Common myeloid progenitor, CD34-positive (primary cell): ENCODE measurements at places on chromosomes 7 and 10.

DNA sequence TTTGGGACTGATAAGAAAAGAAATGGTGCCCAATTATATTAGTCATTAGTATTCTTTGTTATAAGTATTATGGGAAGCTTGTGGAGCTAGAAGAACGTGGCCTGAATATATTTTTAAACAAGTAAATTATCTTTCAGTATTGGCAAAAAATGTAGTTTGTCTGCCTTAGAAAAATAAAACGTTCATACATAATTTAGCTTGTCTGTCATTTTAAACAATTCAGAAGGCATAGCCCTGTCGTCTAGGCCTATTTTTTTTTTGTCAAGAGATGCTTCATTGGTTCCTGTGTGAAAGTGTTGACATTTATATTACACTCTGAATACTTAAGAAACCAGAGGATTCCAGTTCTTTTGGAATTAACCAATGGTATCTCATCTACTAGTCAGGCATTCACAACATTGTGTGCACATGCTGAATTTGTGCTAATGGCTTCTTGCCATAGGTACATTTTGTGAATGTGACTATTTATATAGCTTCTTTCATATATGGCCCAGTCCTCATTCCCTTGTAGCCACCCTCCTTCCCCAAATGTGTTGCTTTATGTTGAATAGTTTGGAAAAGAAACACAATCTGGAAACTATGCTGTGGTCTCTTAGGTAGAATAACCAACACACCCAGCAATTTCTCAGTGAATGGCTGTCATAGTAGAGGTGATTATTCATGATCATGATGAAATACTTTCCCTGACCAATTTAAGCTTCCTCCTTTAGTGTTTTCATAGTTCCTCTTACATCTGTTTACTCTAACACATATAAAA, 435.8 kb downstream of the EXOC4 start:
- DNase-seq, result peak; percentile 76

GRCh38 chr10:119737823-119738222, 12.0 kb downstream of the INPP5F start:
- DNase-seq, result peak; percentile 75

- peak; percentile 84 for DNase-seq
These were observed at the start of gene XRCC2 for GRCh38 chr7:152675759-152676636. TSS of gene XRCC2 (minus strand) at chr7:152676141. CDS start at chr7:152676079, 62 bp downstream.

DNA sequence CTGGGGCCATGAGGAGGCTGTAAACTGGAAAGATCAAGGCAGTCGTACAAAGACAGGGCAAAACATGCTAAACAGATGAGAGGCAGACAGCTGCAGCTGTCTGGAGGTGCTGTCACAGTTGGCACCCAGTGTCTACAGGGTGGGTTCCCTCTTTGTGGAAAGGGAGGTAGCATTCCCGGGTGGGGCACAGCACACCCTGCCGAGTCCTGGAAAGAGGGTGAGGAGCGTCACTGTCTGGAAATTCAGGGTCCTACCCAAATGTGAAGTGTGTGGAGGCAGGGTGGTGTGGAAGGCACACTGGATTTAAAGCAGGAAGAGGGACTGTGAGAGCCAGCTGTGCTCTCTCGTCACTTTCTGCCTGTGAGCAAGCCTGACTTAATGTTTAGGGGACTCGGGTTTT, 356.2 kb downstream of the SDK1 start:
- DNase-seq, result no peak

DNA sequence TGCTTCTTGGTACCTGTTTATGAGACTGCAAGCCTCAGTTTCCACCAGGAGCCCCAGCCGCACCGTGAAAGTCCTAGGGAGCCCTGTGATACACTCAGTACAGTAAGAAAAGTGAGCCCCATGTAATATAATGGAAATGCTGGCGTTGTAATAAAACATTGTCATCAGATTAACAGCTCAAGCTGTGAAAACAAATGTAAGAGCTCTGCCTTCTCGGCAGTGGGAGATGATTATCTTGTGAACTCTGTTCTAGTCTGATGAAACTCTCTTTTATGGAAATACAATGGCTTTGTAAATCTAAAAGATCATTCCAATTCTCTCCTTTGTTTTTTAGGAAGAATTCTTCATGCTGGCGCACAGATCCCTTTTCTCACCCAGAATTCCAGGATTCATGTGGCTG, 299.9 kb downstream of the ABCA13 start:
- DNase-seq, result no peak

GRCh38 chr7:106819546-106819945, 45.5 kb upstream of the PIK3CG start:
- DNase-seq, result no peak

GRCh38 chr7:149838992-149839408, 825 bp downstream of the ZNF862 start:
- DNase-seq, result no peak

DNA sequence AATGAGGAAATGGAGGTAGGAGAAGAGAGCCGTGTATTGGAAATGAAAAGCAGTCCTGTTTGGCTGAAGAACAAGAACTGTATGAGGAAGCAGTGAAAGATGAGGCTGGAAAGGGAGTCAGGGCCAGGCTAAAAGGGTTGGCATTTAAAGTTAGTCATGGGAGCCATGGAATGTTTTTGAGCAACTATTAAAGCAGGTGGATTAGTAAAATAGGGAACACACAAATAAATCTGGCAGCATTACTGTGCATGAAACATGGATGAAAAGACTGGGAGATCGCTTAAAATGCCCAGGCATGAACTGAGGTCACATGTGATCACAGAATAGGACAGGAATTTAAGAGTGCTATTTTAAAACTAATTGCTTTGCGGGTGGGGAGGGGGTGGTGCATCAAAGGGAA, 1.4 kb upstream of the IFRD1 start:
- DNase-seq, result no peak

DNA sequence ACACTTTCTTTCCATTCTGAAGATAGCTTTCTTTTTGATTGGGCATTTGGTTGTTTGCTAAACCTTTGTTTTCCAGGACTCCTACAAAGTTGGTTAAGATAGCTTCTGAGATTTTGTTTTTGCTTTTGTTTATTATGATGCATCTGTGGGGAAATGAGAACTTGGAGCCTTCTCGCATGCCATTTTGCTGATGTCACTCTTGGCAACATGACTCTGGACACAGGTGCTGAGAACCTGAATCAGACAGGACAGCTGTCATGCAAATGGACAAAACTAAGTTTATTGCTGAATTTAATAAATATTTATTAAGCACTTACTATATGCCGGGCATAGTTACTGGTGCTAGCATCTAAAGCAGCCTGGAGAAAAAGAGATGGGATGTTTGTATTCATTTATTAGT, 274.1 kb downstream of the ZEB1 start:
- no peak for DNase-seq

DNA sequence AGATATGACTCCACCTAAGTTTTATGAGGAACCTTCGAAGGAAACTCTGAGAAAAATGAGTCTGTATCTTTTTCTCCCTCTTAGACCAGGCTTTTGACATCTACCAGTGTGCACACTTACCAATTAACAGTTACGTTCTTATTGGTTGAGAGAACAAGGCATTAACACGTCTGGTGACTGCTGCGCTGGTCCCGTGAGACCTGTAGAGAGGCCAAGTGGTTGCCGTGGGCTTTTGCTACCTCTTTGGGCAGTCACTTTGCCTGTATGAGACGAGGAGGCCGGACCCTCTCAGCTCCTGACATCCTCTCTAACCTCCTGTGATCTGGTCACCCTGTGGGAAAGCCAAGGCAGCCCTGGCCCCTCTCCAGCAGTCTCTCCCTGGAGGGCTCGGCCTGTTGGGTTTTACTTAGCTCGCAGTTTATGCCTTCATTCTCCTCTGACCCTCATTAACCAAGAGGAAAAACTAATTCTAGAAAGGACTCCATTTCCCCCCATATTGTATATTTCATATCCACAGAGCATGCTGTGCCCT, 513.9 kb upstream of the GALNT17 start:
- no peak for DNase-seq

DNA sequence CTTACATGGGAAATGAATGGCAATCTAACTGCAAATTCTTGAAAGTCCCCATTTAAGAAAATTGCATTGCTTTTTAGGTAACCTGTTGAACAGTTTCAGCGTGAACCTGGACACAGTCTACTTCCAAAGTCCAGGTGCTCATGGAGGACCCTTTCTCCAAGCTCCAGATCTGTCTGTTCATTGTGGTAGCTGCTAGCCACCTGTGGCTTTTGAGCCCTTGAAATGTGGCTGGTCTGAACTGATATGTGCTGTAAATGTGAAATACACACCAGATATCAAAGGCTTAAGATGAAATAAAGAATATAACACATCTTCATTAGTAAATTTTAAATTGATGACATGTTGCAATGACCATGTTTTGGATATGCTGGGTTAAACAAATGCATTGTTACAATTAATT, 4.2 kb downstream of the CACNB2 start:
- peak; percentile 70 for DNase-seq

DNA sequence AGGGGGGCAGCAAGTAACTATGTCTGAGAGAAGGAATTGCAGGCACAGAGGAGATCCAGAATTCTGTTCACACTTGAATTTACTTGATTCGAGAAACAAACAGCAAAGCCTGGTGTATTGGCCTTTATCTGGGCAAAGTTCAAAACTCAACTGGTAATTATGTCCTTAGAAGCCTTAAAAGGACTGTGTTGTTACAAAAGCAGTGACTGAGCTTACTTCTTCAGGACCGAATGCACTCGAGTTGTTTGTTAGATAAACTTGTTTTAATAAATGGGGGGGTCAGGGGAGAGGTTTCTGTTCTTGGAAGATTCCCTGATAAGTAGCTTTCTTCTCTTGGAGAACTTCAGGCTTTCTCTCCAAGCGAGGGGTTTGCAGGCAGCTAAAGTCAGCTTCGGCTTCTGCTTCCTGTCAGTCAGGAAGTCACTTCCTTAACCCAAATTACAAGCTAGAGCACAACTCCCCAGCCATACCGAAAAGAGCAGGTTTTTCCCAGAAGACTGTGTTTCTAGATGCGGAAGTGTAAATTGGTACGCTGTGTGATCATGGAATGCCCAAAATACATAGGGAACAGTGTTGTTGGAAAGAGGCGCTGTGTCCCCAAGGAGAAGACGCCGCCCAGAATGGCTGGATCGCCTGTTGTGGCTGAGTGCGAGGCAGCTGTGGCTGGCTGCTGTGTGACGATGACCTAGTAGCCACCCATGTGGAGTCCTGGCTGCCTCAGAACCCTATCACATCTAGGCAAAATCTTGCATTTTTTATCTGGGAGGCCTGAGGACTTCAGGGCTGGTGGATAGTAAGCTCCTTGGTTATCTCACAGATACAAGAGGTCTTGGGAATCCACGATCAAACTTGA, 110.4 kb downstream of the TCF7L2 start:
- DNase-seq, result peak; percentile 56

DNA sequence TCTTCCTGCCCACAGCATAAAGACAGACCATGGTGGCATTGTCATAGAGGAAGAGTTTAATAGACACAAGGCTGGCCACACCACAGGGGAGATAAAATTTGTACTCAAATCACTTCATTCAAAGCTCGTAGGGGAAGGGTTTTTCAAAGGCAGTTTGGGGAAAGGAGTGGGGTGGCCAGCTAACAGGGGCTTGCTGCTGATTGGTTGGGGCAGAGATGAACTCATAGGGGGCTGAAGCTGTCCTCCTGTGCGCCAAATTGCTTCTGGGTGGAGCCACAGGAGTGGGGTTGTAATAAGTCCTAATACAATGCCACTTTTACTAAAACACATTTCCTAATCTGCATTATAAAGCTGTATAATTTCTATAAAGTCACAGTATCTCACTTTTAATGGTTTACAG, 22.5 kb downstream of the PDZD8 start:
- no peak for DNase-seq

- no peak for DNase-seq
These were observed 184.7 kb downstream of the EBF3 start for GRCh38 chr10:129779126-129780111.

- DNase-seq, result no peak
These were observed 1.3 kb downstream of the FIGNL1 start for GRCh38 chr7:50448823-50449222.

GRCh38 chr10:86553639-86554038, 32.0 kb upstream of the WAPL start:
- no peak for DNase-seq

- DNase-seq, result no peak
These were observed 820.6 kb downstream of the LRMDA start for GRCh38 chr10:76251841-76252671.

DNA sequence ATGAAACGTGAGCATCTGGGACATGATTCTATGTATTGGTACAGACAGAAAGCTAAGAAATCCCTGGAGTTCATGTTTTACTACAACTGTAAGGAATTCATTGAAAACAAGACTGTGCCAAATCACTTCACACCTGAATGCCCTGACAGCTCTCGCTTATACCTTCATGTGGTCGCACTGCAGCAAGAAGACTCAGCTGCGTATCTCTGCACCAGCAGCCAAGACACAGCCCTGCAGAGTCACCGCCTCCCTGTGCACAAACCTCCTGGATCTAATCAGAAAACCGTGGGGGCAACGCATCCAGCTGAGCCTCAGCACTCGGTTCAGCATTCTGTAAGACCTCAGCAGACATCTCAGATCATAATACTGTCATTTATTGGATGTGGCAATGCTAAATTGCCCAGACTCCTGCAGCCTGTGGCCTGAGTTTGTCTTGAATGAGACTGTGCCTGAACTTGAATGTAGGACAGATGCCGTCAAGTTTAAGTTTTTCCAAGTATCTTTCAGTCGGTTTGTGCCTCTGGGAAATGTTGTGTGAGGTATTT, 41.5 kb upstream of the PRSS58 start:
- DNase-seq, result no peak

GRCh38 chr10:5958077-5958476, 19.3 kb downstream of the IL15RA start:
- DNase-seq, result no peak

DNA sequence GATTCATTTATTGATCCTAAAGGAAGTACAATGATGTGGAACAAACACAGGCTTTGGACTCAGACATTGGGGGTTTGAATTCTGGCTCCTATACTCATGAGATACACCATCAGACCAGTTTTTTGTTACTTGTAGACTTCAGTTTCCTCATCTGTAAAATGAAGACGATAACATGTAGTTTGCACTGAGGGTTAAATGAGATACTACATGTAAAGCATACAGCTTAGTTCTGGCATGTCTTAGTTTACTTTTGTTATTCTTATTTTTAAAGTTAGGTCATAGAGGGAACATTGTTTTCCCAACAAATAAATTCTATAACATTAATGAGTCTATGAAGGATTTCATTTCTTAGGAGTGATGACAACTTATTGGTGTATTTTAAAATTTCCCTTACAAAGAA, 183.5 kb upstream of the FAM3C start:
- no peak for DNase-seq

- DNase-seq, result no peak
These were observed 183.0 kb downstream of the ARID5B start for GRCh38 chr10:62084451-62084850.

DNA sequence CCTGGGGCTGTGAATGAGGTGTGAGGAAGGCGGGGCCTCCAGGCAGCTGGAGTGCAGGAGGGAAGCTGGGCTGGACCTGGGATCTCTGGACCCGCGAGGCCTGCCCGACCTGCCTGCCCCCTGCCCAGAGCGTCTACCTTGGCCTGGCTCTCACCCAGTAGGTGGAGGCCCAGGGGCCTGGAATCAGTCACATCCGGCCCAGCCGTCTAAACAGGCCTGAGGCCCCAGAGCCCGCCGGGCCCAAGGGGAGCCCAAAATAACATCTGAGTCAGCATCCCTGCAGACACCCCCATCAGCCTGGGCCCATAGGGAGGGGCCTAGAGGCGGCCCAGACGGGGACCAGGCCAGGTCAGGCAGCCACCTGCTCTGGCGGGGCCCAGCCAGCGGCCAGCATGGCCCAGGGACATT, 15.1 kb upstream of the ELN start:
- DNase-seq, result peak; percentile 88

- DNase-seq, result peak; percentile 8
These were observed 437.9 kb downstream of the SDK1 start for GRCh38 chr7:3738964-3739363.
